Metanephros (tissue), 2 donors: ENCODE measurements at places on chromosomes 1 and 21. TPM values are rescaled to one million over a fixed set of nuclear protein-coding genes. Genes with fewer than 3 reads are reported as not detected.

The ASCL5 gene
- total RNA-seq, result not detected

The RIMS3 gene
- total RNA-seq, result 0.99 TPM

The CFHR1 gene
- total RNA-seq, result not detected

The PRKAA2 gene
- 30.1 TPM for total RNA-seq

The TEX38 gene
- not detected for total RNA-seq

The PEAR1 gene
- total RNA-seq, result 33.2 TPM
